Spleen (tissue), 13 donors: ENCODE measurements at places on chromosomes 7 and 10. TPM values are rescaled to one million over a fixed set of nuclear protein-coding genes. Genes with fewer than 3 reads are reported as not detected.

TAS2R39 gene
- not detected for total RNA-seq

AFAP1L2 gene
- total RNA-seq: 182 TPM

DNA sequence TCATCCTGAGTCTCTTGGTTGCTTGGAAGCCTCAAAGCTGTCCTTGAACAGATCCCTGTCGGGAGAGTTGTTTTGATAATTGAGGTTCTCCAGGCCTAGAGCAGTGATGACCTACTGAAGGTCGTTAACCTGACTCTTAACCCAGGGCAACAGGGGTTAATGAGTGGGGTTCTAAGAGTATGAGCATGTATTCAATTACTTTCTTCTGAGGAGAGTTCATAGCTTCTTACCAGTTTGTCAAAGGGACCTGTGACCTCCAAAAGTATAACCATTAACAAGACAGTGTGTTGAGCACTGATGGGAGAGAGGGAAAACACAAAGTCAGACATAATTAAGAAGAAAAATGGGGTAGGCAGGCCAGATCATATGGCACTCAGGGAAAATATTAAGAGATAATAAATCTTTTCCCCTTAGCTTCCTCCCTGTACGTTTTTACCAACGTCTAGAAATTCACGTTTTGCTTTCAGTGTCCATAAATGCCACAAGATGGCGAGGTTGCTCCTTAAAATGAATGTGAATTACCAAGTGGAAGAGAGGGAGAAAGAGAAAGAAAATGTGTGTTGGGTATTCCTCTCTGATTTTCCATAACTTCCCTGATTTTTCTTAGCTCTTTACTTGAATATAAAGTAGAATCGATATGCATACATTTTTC is 97.6 kb downstream of the SUGCT start:
- DNase-seq: no peak

- DNase-seq: peak; percentile 39
Observed at GRCh38 chr7:4077980-4078379, 604.1 kb upstream of the FOXK1 start.
